Naive thymus-derived CD8-positive, alpha-beta T cell (primary cell): ENCODE measurements at places on chromosomes 3 and 15. TPM values are rescaled to one million over a fixed set of nuclear protein-coding genes. Genes with fewer than 3 reads are reported as not detected.

HERC2 gene
- polyA plus RNA-seq, result 8.8 TPM

- no peak for DNase-seq
These were observed 3.0 kb downstream of the TRAK1 start for GRCh38 chr3:42094128-42094527.

- no peak for DNase-seq
These were observed 88.6 kb upstream of the HERC1 start for GRCh38 chr15:63922261-63922904.

DNA sequence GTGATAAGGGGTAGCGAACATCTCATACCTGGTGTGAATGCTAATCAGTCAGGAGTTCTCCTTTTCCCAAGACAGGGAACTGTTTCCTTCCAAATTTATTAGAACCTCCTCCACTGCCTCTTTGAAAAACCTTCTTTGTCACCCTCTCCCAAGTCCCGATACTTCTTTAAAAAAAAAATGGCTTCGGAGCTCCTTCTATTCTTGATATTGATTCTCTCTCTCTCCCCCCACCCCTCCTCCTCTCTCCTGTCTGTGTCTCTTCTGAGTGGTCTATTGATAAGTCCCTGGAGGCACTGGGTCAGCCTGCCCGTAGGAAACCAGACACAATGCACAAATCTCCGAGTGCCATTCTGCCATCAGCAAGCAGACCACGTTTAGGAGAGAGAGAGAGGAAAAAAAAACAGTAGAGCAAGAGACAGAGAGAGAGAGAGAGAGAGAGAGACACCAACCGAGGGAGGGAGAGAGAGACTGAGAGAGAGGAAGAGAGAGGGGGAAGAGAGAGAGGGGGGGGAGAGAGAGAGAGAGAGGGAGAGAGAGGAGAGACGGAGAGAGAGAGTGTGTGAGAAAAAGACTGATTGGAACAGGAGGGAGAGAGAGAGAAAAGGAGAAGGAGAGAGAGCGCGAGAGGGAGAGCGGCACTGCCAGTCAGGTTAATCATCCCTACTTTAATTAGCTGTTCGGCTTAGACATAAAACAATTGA, 160.9 kb downstream of the TIGIT start:
- DNase-seq, result no peak

DNA sequence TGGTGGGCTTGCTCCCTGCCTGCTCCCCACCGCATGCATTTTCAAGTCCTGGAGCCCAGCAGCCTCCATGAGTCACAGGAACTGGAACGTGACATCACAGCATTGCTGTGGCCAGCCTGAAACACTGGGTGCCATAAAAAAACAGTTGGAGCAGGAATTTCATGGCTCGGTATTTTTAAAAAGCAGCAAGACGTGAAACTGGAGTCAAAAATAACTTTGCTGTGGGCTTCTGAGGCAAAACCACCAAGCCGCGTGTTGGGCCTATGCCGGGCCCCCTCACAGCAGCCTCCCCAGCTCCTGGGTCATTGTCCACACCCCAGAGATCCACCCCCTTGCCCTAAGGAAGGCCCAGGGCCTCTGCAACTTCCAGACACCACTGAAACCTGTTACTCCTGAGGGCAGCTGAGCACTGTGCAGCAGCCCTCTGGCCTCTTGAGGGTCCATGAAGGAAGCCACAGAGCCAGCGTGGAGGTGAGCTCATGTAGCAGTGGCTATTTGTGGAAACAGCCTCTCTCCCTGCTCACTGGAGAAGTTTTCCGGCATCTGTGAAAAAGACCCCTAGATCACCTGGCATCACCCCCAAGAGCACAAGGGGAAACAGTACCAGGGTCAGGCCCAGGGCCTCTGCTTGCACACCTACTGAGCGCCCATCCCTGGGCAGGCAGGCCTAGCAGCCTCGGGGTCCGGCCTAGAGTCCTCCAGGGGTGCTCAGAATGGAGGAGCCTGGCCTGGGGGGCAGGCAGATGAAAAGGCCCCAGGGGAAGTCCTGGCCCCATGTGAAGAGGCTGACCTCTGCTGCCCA, 34.0 kb upstream of the DUSP7 start:
- DNase-seq, result no peak

PPP1R2 gene
- polyA plus RNA-seq, result 244 TPM

DNA sequence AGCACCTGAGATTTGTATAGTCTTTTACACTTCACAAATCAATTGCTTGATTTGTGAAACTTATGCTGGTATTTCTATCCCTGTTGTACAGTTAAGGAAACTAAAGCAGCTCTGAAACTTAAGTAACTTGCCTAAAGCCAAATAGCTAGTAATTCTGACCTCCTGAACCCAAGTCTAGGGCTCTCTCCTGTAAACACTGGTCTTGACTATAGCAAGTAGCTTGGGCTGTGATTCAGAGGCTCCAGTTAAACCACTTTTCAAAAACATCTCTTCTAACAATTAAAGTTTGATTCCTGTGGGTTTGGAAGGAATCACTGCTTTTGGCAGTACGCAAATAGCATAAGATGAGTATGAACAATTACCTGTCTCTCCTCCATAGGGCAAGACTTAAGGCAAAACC, 18.5 kb upstream of the CMTM8 start:
- DNase-seq, result no peak

NDUFAF3 gene
- 202 TPM for polyA plus RNA-seq

GRCh38 chr15:79675982-79676381, 220.8 kb downstream of the MTHFS start:
- no peak for DNase-seq

DNA sequence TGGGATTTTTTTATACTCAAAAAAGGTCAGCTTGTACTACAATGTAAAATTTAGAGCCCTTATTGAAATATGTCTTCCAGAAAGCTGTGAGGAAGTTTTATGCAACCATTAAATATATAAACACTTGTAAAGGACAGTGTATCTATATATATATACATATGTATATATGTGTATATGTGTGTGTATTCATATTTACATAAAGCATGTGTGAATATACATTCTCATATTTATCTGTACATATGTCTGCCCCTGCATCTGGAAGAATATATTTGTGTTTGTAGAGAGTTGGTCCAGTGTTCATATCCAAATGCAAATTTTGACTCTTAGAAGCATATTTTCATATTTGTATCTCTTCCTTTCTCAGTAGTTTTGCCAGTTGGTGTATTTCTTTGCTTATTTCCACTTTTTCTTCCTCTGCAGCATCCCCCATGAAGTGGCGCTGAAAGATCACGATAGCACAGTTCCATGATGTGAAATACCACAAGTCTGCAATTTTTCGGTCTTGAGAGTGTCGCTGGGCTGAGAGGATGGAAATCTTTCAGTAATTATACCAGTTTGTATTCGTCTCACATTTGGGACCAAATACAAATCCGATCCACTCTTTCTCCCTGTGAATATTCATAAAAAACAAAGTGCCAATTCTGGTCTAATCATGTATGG, 311.7 kb upstream of the DPH6 start:
- no peak for DNase-seq

SST gene
- polyA plus RNA-seq, result not detected

GRCh38 chr15:48695088-48695826, 49.7 kb upstream of the FBN1 start:
- DNase-seq, result no peak

DNA sequence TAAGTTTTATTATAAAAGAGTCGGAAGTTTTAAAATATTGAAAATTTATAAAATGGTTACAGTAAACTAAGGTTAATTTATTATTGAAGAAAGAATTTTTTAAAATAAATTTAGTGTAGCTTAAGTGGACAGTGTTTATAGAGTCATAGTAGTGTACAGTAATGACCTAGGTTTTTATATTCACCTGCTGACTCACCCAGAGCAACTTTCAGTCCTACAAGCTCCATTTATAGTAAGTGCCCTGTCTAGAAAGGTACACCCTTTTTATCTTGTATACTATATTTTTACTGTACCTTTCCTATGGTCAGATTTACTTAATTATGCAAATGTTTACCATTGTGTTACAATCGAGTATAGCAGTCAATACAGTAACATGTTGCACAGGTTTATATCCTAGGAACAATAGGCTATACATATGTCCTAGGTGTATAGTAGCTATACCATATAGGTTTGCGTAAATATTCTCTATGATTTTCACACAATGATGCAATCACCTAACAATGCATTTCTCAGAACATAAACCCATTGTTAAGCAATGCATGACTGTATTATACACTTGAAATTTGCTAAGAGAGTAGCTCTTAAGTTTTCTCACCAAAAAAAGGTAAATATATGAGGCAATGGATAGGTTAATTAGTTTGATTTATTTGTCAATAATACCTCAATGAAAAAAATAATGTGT, 106.9 kb upstream of the CD96 start:
- no peak for DNase-seq

DNA sequence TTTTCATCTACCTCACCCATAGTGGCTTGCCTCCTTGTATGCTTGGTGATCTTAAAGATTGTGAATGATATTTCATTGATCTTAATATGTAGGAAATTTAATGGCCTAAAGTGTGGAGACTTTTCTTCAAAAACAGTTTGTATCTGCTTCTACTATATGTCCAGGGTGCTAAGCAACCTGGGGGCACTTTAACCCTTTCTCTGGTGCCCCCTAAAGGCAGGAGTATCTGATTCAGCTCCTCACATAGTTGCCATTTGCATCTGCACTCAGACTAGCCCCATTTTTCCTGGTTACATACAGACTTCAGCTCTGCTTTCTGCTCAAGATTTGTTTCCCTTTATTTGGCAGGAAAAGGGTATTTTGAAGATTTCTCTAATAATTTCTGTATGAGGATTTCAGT, 5.2 kb upstream of the PFN2 start:
- DNase-seq, result no peak

DNA sequence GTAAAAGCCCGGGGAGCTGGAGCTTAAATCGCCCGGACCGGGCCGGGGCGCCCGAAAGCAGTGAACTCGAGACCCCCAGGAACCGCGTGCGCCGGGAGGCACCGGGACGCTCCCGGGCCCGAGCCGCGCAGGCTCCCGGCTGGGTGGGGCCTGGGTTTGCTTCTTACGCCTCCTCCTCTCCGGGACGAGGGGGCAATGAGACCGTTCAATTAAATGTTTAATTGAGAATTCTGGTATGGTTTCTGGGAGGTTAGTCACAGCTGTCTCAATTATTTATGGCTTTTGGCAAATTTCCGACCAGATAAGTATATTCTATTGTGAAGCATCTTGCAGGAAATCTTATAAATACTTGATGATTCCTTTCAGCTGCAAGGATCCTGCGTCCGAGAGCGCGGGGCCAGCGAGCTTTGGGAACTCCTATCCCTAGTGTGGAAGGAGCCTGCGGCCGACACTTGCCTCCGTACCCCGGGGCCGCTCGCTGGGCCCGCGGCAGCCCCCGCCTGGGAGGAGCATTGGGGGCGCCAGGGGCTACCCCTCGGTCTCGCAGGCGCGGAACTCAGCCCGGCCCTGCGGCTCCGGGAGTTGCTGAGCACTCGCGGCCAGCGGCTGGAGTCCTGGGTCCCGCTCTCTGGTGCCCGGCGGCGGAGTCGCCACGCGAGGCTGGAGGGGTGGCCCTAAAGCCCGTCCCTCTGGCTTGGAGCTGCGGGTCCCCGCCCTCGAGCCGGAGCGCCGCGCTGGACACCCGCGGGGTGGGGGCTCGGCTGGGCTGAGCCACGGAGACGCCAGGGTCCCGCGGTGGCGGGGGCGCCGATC, 10.3 kb downstream of the ISL2 start:
- DNase-seq, result no peak

DNA sequence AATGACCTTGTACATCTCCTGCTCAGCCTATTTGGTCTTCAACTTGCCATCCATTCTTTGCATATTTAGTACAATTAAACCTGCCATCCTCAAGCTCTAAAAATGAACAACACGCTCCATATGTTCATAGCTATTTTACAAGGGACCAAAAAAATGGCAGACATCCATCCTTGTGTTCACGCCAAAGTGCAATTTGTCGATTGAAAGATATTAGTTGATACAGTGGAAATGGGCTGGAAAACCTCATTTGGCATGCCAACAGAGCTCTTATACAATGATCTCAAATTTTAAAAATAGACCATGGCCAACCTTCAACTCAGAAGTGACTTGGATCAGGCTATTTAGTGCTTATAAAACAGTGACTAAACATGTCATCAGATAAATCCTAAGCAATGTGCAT, 413.6 kb upstream of the ARL6 start:
- DNase-seq, result no peak

DNA sequence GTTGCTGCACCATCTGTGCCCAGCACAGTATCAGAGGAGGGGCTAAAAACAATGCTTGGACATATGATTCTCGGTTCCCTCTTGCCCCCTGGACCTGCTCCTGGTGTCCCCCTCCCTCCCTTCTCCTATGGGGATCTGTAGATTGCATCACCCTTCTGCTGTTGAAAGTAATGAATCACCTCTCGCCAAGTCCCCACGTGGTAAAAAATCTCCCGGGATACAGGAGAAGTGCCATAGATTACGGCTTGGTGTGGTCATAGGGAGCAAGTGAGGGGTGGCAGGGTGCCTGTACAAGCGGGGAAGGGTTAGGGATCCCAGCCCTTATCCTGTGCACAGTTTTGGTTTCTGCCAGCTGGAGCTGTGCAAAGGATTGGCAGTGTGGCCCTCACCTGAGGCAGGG, 37.7 kb downstream of the AMOTL2 start:
- DNase-seq, result no peak

DNA sequence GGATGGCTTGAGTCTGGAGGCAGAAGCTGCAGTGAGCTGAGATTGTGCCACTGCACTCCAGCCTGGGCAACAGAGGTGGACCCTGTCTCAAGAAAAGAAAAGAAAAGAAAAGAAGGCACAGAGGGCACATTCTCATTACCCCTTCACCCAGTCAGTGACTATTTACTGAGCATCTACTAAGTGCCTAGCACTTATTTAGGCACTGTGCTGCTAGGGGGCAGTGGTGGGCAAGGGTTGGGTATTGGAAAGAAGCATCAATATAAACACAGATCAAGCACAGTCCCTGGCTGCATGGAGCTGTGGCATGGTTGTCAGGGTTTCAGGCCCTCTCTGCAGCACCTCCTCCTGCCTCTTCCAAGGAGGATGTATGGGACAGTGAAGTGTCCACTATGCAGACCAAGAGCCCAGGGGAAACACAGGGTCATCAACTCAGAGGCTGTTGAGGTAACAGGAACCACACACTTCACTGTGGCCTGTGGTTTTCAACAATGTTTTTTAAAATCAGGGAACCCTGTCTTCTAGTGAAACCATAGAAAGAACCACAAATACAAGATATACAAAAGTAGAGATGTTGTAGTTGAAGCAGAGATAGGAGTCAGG, 138.5 kb downstream of the RAB11A start:
- DNase-seq, result no peak

BCL2A1 gene
- 25.9 TPM for polyA plus RNA-seq

GRCh38 chr3:184540777-184541681, 20.6 kb upstream of the EPHB3 start:
- peak; percentile 66 for DNase-seq

- peak; percentile 50 for DNase-seq
These were observed 525.8 kb upstream of the PROK2 start for GRCh38 chr3:72310419-72311380.

ZNF620 gene
- 4.0 TPM for polyA plus RNA-seq

SLC22A13 gene
- polyA plus RNA-seq, result not detected

DNA sequence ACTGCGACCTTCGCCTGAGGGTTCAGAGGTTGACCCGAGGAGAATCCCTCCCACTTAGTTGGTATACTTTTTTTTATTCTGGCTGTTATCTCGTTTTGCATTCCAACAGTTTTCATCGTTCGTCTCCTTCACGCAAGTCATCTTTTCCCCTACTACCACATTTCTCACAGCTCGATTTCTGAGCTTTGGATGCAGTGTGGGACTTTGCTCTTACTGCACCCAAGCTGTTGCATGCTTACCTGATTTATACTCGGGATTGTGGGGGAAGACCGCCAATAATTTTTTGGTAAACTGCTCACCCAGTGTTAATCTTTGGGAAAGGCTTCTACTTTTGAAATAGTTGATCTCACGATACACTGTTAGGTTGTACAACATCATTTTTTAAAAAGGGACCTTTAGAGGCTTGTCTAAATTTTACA, 702 bp downstream of the TBC1D23 start:
- DNase-seq, result no peak

- no peak for DNase-seq
These were observed 1074.6 kb downstream of the FHIT start for GRCh38 chr3:60176614-60177013.
